Spleen (tissue), 13 donors: ENCODE measurements at places on chromosomes 6 and 20. TPM values are rescaled to one million over a fixed set of nuclear protein-coding genes. Genes with fewer than 3 reads are reported as not detected.
A peak's percentile ranks its signal among the peaks of the same experiment; 100 is the strongest.

GRCh38 chr6:43509984-43510826 lies at the start of gene LRRC73:
LRRC73 (minus strand) TSS chr6:43510346; CDS start chr6:43509785, 561 bp downstream.
- peak; percentile 97 for DNase-seq

GRCh38 chr6:85493389-85493788 lies 43.5 kb downstream of the NT5E start:
- DNase-seq: no peak

- DNase-seq: no peak
Observed at GRCh38 chr6:143955971-143956370, 52.1 kb downstream of the PLAGL1 start.

- DNase-seq: no peak
Observed at GRCh38 chr6:122620902-122621301, 10.7 kb downstream of the PKIB start.

The CALHM5 gene
- 0.24 TPM for polyA plus RNA-seq

DNA sequence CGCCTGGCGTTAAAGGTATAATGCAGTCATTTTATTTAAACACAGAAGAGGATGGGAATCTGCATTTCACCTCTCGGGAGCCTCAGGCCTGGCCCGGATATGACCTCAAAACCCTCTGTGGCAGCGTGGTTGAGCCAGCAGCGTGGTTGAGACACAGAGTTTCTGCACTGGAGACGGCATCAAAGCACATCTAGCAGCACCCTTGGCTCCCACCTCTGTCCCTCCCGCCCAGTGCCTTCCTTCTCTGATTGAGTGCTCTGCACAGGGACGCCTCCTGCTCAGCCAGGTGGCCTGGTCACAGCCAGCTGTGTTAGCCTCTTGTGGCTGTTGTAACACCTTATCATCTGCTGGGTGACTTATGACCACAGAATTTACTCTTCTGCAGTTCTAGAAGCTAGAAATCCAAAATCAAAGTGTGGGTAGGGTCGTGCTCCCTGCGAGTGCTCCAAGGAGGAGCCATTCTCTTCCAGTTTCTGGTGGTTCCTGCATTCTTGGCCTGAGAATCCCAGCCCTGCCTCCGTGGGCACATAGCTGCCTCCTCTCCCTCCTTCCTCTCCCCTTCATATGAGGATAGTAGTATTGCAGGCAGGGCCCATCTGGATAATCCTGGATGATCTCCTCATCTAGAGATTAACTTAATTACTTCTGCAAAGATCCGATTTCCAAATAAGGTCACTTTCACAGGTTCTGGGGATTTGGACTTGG lies 156.7 kb downstream of the SYCP2 start:
- DNase-seq: no peak

DNA sequence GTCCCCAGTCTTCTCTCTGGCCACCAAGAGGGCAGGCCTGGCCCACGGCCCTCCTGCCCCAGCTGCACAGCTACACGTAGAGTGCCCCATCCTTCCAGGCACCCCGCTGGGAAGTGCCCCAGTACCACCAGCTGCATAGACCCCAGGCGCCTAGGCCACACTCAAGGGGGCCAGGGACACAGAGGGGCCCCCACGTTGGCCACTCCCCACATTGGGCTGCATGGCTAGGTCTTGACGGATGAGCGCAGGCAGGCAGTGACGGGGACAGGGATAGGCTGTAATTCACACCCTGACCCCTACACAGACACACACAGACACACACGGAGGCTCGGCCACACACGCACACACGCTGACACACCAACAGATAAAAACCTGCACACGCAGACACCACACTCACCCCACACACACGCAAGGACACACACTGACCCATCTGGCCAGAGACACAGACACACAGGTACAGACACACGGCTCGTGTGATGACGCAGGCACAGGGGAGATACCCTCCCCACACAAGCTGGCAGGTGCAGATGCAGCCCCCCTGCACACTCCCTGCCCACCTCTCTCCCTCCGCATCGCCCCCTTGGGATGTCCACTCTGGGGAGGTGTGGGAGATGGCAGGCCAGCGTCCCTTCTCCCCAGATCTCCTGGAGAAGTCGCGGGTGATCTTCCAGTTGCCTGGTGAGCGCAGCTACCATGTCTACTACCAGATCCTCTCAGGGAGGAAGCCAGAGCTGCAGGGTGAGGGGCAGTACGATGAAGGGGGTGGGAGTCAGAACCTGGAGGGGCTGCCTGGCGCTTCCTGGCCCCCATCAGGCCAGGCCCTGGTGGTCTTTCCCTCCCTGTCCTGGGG lies 30.0 kb downstream of the MYH7B start:
- no peak for DNase-seq

- DNase-seq: peak; percentile 38
Observed at GRCh38 chr20:32979201-32979998, 24.8 kb downstream of the SUN5 start.

The TCEA2 gene
- 35.9 TPM for polyA plus RNA-seq

The E2F1 gene
- 3.4 TPM for polyA plus RNA-seq

DNA sequence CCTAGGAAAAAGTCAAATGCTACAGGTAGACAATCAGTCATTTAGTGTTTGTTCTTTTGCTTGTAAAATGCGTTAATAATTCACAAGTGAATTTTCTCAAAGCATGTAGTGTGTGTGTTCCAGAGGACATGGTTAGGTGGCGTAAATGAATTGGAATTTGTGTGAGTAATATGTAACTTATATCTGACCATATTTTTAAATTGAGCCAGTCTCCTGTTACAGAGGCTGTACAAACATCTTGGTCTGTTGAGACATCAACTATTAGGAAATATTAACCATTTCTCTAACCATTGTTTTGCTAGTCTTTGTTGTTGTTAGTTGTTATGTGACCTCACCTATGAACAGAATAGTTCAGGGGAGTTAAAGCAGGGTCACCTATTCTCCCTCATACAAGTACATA lies 22.7 kb downstream of the MCM8 start:
- DNase-seq: no peak

The AIF1 gene
- 312 TPM for polyA plus RNA-seq

DNA sequence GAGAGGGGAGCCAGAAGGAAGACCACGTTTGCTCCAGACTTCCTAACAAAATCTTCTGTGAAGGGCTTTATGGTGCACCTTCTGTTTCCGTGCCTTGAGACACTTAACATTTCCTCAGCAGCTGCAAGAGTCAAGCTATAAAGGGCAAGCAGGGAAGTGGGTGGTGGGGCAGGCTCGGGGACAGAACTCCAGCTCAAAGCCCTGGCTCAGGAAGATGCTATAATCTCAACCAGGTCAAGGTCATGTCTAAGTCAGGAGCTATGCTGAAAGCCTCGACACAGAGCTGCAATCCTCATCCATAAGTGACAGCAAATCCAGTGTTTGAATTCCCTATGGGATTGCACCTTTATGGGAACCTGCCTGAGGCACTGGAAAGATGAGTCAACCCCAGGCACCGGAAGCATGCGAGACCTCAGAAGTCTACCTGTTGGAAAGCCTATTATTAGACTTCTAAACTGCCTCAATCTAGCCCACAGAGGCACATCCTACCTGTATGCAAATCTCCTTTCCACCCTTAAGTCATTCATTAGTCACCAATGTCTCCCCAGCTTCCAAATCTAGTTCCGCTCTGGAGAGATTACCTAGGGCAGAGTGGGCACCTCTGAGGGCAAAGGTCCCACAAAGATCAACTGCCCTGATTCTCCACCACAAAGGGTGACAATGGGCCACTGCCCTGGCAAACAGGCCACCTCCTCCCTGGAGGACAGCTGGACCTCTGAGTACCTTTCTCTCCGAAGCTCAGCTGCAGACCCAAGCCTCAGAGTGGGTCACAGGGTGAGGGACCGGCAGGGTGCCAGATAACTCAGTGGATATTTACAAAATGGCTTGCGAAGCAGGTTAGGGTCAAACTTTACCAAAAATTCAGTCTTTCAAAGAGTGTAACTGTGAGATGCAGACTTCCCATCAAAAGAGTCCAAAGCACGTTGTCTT lies 287.0 kb downstream of the CDC5L start:
- no peak for DNase-seq

GRCh38 chr6:130269969-130270635 lies 47.4 kb upstream of the SAMD3 start:
- DNase-seq: no peak

- DNase-seq: no peak
Observed at GRCh38 chr6:52610011-52610410, 33.2 kb upstream of the TRAM2 start.

DNA sequence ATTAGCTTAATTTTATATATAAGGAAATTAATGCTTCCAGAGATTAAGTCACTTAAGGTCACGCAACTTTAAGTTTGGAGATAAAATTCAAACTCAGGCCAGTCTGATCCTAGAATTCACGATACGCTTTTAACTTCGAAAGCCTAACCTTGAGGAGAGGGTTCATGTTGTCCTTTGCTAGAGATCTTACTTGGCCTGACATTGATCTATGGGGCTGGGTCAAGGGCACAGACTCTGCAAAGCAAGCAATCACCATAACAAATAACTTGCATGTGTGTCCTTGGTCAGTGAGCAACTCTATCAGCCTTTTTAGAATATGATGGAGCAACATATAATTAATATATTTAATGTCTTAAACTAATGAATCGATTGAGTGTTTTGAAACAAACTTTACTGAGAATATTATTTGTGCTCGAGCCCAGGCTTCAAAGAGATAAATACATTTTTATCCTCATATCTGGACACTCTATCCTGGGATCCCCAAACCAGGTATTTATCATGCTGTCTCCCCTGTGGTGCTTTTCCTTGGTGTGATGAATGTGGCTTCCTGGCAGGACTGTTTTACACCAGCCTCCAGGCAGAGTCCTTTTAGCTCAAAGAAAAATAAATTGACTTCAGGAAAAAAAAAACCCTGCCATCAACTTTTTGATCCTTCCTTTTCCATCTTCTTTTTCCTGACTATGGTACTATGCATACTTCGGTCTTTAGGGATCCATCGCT lies 29.1 kb downstream of the RPS12 start:
- DNase-seq: no peak

DNA sequence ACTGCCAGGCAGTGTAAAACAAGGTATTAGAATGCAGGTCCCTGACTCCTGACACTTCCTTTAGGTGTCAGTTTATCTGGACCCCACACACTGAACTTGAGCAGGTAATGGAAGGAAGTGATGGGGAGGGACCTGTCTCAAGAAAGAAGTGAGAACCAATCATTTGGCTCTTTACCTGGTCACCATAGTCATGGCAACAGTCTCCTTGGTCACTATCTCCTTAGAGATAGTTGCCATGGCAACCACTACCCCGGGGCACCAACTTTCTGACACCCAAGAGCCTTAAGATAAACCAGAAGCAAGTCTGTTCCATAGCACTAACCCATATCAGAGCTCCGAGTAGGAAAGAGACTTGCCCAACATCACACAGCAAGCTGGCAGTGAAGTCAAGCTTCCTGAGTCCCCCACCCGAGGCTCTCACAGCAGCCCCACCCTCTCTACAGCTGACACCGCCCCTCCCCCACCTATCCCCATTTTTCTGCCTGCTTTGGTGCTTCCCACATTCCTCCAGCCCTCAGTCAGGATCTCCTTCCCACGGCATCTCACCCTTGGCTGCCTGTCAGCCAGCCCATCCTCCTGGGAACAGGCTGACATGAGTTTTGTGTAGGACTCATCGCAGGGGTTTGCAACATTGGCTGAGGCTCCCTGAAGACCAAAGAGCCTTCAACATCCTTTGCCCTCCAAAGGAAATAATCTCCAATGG lies 16.3 kb upstream of the HM13 start:
- no peak for DNase-seq

The THBD gene
- polyA plus RNA-seq: 7.2 TPM

DNA sequence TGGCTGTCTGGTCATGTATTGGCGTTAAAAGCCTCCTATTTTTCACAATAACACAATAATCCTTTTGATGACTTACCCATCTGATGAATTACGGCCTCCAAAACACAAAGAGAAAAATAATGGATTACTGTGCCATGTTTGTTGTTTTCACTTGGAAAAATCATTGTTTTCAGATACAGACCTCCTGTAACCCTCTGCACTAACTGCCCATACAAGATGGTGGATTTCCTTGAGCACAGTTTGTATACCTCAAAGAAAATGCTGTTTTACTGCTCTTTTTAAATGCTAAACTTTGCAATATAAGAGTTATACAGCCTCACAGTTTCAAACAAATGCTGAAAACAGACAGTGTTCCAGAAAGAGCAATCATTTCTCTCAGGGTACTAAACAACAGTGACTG lies 61.0 kb downstream of the SMLR1 start:
- no peak for DNase-seq

GRCh38 chr6:31899215-31899614 lies 1.7 kb upstream of the EHMT2 start:
- DNase-seq: no peak

GRCh38 chr6:35780719-35781118 lies at the start of gene CLPSL1:
CLPSL1 (plus strand) TSS chr6:35781019; CDS start chr6:35781111, 92 bp downstream.
- DNase-seq: no peak

- no peak for DNase-seq
Observed at GRCh38 chr6:118649918-118650581, 1.3 kb downstream of the CEP85L start.

- DNase-seq: no peak
Observed at GRCh38 chr6:84758486-84758885, 5.9 kb downstream of the TBX18 start.

DNA sequence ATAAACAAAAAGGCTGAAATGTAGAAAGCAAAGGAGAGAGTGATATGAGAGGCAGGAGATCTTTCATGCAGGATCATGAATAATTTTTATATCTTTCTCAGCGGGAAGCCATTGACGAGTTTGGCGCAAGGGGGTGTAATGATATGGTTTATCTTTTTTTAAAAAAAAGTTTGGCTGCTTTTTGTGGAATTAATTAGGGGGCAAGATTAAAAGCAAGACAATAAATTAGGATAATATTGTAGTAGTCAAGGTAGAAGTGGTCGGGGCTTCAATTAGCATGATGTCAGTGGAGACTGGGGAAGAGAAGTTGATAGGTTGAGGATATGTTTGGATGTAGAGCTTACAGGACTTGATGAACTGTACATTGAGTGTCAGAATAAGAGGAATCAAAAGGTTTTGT lies 4.0 kb downstream of the SENP6 start:
- DNase-seq: no peak

The FANCE gene
- polyA plus RNA-seq: 2.9 TPM

GRCh38 chr6:162154001-162154400 lies 573.6 kb downstream of the PRKN start:
- no peak for DNase-seq

DNA sequence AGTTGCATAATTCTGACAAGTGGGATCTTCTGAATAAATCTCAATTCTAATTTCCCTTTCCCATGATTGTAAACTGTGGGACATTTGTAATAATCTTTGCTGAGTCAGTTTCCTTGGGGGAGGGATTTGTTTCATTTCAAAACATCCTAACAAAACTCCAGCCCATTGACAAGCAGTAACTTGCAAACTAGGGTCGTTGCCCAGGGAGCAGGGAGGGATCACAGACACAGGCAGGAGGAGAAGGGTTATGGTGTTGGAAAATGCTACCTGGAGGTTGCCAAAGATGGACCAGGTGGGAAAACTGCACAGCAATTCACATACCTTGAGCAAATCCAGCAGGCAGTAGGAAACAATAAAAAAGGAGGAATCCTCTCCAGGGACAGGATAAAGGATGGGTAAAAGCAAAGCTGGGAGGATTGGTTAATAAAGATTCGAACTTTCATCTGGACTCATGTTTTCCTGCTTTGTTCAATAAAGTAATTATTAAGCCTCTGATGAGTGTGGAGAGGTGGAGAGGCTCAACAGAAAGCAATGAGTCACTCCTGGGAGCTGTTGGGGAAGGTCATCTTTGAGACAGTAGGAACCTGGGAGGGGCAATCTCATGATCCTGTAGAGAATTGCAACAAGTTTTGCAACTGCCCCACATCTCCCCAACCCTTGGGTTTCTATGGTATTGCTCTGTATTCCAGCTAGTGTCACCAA lies 87.3 kb upstream of the AKIRIN2 start:
- DNase-seq: no peak

The DEFB124 gene
- not detected for polyA plus RNA-seq
